ENCODE measurements at places on chromosomes 2 and 18.

- DNase-seq, result no peak
Measured at GRCh38 chr2:120587279-120587996, 148.2 kb upstream of the GLI2 start.

- no peak for DNase-seq
Measured at GRCh38 chr18:10953672-10954071, 195.7 kb downstream of the PIEZO2 start.

GRCh38 chr2:113707106-113707505 is 49.3 kb downstream of the SLC35F5 start:
- no peak for DNase-seq

GRCh38 chr2:234548695-234549420 is 52.0 kb upstream of the ARL4C start:
- no peak for DNase-seq

DNA sequence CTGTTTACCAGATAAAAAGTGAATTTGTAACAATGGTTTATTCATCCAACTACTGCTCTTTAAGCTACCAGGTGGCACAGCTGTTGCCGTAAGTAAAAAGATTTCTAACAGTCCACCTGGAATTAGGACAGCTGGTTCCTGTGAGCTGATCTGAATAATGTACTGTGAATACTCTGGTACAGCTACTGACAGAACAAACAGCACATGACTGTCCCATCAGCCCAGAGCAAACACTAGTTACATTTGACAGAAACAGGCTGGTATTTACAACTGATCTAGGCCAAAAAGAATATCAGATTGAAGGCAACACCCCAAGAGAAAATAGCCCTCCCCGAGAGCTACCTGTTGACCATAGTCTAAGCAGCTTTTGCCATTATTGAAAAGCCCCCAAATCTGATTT is 840.4 kb downstream of the CPS1 start:
- no peak for DNase-seq

- DNase-seq, result no peak
Measured at GRCh38 chr2:241659150-241659739, 21.8 kb downstream of the ATG4B start.

GRCh38 chr2:190365499-190366204 is 22.3 kb downstream of the INPP1 start:
- no peak for DNase-seq

GRCh38 chr18:59950215-59950944 is 50.6 kb downstream of the PMAIP1 start:
- DNase-seq, result no peak

GRCh38 chr2:180707884-180708205 is 272.6 kb upstream of the UBE2E3 start:
- DNase-seq, result no peak

- no peak for DNase-seq
Measured at GRCh38 chr2:212484563-212485080, 54.0 kb downstream of the ERBB4 start.

GRCh38 chr2:20180676-20181648 is 44.0 kb downstream of the SDC1 start:
- no peak for DNase-seq

DNA sequence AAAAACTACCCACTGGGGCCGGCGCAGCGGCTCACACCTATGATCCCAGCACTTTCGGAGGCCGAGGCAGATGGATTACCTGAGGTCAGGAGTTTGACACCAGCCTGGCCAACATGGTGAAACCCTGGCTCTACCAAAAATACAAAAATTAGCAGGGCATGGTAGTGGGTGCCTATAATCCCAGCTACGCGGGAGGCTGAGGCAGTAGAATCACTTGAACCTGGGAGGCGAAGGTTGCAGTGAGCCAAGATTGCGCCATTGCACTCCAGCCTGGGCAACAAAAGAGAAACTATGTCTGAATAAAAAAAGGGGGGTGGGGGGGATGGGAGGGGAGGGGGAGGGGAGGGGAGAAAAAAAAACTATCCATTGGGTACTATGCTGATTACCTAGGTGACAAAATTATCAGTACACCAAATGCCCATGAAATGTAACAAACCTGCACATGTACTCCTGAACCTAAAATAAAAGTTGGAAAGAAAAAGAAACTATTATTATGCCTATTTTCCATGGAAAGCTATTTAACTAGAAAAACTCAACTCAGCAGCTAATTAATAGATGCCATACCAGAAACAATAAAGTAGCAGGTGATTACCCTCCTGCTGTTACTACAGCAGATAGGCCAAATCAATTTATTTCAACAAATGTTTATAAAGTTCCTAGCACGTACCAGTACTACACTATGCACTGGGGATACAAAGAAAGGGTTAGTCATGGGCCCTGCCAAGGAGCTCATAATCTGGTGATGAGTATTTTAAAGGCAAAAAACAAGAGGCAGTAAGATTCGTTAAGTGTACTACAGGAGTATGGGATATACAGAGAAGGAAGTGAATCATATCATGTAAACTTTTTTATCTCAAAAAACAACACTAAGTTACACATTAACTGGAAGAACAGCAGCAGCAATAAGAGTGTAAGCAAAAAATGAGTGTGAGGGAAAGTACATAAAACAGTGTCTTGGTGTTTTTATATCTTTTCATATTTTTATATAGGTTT is 112.8 kb upstream of the SLC39A10 start:
- no peak for DNase-seq

DNA sequence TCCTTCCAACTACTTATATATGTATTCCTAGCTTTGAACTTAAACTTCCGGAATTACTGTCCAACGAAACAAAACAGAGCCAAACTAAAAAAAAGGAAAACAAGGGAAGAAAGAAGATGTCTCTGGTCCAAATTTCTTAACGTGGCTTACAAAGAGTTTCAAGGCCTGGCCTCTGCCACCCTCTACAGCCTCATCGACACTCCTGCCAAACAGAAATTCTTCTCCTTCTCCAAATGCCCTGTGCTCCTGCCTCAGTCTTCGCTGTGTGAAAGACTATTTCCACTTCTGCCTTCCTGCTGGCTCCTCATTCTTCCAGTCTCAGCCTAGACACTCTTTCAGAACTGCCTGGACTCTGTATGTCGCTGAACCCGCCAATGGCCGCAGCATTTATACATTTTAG is 249.2 kb downstream of the TXNL1 start:
- DNase-seq, result no peak

- DNase-seq, result no peak
Measured at GRCh38 chr2:17107871-17108270, 410.4 kb downstream of the RAD51AP2 start.

DNA sequence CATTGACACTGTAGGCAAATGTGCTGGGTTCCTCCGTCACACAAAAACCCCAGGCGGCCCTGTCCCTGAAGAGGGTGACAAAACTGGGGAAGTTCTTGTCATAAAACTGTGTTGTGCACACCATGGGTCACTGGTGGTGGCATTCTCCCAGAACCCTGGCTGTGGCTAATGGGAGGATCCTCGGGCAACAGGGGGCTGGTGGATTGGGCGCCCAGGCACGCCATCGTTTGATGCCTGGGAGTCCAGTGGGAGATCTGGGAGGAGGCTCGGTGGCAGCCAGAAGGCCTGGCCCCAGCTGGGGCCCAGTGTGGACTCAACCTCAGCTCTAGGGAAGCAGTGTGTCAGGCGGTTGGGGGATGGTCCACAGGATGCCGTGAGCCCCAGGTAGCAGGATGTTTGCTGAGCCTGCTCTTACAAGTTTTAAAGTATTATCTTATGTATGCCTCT is 140.7 kb downstream of the ACOXL start:
- DNase-seq, result no peak

- DNase-seq, result no peak
Measured at GRCh38 chr2:30971231-30972025, 164.2 kb upstream of the CAPN13 start.

DNA sequence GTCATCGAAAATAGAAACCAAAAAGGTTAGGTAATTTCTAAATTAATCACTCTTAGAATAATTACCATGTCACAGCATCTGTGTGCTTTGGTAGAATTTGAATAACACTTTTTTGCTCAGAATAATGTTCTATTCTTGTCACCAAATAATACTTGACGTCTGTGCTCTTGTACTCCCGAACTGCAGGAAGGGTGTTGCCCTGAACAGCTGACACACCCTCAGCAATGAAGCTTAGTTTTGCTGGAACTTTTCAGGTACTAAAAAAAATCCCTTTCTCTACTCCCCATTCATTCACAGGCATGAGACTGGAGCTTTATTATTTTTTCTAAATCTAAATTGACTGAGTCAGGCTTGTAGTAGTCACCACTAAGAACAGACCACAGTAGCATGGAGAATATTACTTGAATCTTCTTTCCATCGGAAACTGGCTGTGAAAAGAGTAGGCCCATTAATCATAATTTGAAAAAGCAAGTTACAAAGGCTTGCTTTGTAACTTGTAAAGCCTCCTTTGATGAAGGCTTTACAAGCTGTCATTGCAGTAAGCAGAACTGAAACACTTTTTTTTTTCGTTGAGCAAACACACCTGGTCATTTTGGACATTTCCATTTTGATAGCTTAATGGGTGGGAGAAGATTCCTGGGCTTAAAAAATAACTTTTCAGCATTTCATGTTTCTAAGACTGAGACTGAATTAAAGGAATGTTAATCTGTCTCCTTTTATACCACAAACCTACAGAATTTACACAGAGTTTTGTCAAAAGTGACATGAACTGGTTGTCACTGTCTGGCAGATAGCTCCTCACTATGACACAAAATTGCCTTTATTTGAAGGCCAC is 70.3 kb upstream of the PELI1 start:
- no peak for DNase-seq

DNA sequence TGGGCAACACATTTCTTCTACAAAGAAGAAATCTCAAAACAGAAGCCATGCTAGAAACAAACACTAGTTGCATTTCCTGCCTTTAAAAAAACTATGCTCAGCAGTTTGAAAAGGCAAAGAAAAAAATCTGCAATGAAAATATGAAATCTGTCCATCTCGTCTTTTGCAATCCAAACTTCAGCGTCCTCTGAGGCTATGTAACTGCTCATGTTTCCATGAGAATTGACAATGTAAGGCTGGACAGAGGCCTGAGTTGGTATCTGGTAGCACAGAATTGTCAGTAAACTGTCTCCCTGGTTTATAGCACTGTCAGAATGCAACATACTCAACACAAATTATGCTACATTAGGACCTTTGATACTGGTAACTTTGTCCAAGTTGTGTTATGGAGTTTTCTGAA is 429.9 kb downstream of the ARHGAP15 start:
- no peak for DNase-seq

DNA sequence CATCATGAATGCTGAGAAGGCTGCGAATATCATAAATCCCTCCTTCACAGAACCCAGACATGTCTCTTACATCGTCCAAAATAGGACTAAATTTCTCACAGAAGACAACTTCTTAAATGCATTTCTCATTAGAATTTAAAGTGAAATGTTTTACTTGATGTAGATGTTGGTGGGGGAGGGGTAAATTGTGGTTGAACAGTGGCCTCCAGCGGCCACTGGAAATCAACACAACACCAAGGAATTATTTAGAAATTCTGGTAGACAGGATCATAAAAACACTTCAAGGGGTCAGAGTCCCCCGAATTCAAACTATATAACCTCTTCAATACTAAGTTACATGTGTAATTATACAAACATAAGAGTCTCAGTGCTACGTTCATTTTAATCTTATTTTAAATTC is 135.9 kb downstream of the ABCA12 start:
- DNase-seq, result no peak

DNA sequence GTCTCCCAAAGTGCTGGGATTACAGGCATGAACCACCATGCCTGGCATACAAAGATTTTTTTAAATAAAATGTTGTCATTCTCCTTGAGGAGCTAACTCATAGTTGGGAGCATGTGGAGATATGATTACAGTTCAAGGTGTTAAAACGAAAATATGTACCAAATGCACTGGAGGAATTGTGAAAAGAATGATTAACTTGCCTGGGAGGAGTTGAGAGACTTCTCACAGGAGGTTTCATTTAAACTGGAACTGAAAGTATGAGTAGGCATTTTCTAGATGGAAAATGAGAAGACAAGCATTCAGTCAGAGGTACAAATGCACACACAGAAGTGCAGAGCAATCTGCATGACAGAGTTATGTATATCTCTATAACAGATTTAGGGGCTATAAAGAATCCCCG is 126.6 kb upstream of the PDE1A start:
- DNase-seq, result no peak

GRCh38 chr2:235045973-235046343 is 94.1 kb downstream of the SH3BP4 start:
- DNase-seq, result no peak

- no peak for DNase-seq
Measured at GRCh38 chr2:20235655-20236305, 10.8 kb upstream of the SDC1 start.

GRCh38 chr18:34709750-34710441 is at the start of gene DTNA:
Gene DTNA, plus strand, starts transcription at chr18:34710298. Its CDS starts 45,679 bp downstream, at chr18:34755977.
- no peak for DNase-seq

DNA sequence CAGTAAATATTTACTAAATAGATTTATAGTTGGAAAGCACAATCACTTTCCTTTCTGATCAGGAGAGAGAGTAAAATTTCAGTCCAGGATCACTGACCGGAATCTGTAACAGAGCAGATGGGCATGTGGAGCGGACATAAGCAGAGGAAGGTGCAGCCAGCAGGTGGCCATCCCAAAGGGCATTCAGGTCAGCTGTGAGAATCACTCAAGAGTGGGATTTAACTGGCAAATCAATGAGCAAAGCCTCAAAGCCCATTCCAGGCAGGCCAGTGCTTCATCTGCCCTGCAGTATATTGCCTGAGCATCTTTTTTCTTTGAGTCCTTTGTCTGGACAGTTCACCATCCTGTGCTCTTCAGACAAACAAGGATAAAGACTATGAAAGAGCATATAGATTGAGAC is 166.4 kb upstream of the SLC14A2 start:
- no peak for DNase-seq

- no peak for DNase-seq
Measured at GRCh38 chr2:241489088-241489487, 19.3 kb downstream of the STK25 start.

DNA sequence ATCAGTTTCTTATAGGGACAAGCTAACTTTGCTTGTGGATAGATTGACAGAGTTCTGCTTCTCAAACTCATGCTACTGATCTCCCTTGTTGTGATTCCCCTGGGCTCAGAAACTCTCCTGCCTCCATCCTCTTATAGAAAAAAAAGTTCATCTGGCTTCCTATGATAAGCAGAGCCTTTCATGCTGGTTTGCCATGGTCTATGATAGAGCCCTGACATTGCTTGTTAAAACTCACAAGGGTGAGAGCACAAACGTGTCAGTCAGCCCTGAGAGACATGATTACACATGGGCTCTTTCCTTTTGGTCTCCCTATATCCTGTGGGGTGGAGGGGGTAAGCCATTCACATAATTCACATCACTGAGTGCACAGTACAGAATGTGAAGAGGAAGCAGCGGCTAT is 121.8 kb downstream of the TDRD15 start:
- no peak for DNase-seq

GRCh38 chr18:47898055-47898454 is 32.4 kb downstream of the SMAD2 start:
- DNase-seq, result no peak

- DNase-seq, result no peak
Measured at GRCh38 chr2:200467806-200468681, 41.8 kb downstream of the KCTD18 start.

- DNase-seq, result no peak
Measured at GRCh38 chr18:54712758-54713157, 115.5 kb upstream of the RAB27B start.
